GF-D8 (cell line): ENCODE measurements at places on chromosomes 3 and 15.

DNA sequence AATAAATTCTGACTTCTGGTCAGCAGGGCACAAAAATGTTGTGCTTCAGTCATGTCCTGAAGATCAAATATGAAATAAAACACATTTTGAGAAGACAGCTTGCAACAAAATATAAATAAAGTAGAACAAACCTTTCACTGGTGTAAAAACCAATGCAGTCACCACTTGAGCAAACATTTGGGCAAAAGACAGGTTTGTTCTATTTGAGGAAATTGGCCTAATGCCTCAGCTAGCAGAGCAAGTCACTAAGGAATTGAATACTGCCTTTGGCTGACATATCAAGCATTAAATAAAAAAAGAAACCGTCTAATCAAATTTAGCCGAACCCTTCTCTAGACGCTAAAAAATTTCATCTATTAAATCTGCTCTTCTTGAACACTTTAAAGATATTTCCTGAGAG lies 475.4 kb upstream of the CNTN3 start:
- DNase-seq: no peak

DNA sequence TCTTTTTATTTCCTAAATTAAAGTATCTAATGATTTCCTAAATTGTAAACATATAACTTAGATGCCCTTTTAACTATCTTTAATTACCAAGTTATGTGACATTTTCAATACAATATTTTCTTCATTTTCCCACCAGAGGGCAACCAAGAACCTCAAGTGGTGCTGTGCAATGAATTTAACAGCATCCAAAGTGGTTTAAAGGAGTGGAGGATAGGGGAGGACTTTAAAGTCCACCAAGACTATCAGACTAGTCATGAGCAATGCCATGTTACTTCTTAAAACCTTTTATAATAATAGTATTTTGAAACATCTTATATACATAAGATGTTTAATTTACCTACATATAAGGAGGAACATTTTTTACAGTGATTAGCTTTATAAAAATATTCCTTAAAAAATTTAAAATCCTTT lies 74.4 kb downstream of the DLG1 start:
- DNase-seq: peak; percentile 22

- no peak for DNase-seq
Measured at GRCh38 chr3:177426878-177427495, 229.7 kb upstream of the TBL1XR1 start.

GRCh38 chr15:68228143-68228970 lies 1.2 kb downstream of the CLN6 start:
- DNase-seq: peak; percentile 4

GRCh38 chr15:61996056-61996635 lies 64.1 kb downstream of the VPS13C start:
- no peak for DNase-seq

GRCh38 chr3:142489572-142490323 lies 41.9 kb upstream of the XRN1 start:
- DNase-seq: no peak
